ENCODE measurements at places on chromosomes 1 and 21. TPM values are rescaled to one million over a fixed set of nuclear protein-coding genes. Genes with fewer than 3 reads are reported as not detected.

PLA2G5 gene
- 7.5 TPM for total RNA-seq

NEGR1 gene
- total RNA-seq, result 9.2 TPM

HSD3B2 gene
- total RNA-seq, result not detected

PBX1 gene
- total RNA-seq, result 29.2 TPM

Measured in pericardium fibroblast (primary cell).